Activated CD8-positive, alpha-beta memory T cell treated with anti-CD3 and anti-CD28 coated beads for 1 hour (primary cell): ENCODE measurements at places on chromosomes 16 and 17.

DNA sequence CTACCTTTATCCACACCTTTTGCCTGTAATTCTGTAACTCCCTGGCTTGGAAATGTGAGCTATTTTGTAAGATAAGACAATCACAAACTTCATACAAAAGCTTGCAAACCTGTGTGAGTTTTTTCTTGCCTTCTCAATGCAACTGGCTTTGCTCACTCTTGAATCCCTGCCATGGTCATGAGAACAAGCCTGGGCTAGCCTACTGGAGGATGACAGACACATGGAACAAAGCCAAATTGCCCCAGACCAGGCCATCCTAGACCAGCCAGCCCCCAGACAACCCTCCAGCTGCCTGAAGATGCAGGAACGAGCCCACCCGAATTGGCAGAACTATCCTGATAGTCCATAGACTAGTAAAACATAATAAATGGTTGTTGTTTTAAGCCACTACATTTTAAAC lies 466.6 kb upstream of the ERCC4 start:
- DNase-seq: no peak

DNA sequence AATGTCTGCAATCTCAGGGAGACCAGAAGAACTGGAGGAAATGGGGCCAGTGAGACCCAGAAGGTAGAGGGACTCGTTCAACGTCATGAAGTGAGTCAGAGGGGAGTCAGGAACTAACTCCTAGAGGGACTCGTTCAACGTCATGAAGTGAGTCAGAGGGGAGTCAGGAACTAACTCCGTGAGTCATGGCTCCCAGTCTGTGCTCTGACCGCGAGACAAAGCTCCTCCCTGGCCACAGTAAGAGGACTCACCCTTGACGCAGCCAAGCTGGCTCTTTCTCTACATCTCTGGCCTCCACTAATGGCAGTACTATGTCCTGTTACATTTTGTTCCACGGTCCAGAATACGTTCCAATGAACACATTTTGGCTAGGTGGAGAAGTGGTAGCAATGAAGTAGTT lies 902.5 kb downstream of the KCNJ2 start:
- DNase-seq: no peak

DNA sequence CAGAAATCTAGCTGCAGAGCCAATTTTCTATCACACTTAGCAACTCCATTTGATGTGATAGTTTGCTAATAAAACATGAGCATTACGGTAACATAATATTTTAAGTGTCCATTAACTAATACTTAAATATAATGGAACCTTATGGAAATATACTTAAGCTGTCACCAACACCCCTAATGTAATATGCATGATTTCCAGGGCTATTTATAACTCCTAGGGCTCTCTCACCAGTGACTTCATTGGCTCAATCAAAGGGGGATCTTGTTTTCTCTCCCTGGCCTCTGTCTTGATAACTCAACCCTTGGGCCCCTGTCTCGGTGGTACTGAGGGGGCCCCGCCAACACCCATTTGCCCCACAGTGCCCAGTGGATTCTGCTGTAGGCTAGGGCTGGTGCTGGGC lies 170.4 kb downstream of the SALL1 start:
- no peak for DNase-seq

DNA sequence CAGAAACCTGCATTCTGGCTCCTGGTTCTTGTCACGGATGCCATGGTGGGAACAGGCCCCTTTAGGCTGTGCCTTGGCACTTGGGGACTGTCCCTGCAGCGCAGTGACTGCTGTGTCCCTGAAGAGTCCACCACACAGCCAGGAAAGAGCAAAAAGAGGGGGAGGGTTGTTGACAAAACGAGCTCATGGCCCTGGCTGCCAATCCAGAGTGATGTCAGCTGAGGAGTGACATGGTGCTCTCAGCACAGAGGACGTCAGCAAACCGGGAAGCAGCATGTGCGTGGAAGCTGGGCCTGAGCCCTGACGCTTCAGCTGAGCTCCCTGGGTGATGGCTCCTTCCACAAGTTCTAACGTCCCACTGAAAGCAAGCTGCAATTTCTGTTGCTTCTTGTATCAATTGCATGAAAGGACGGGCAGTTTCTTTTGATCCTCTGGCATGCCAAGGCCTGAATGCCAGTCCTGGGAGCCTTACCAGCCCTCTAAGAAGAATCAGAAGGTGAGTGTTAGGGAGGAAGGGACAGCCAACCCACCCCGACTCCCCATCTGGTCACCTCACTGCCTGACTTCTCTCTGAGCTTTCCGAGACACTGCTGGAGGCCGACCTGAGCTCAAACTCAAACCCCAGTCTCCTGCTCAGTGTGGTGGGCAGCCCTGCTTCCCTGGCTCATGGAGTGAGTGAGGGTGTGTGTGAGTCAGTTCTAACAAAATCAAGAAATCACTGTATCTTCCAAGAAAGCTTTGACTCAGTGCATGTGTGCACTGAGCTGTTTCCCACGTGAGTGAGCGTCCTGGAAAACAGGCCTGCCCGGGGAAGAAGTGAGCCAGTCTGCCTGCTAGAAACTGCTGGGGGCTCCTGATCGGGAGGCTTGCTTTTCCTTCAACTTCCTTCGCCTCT lies 14.7 kb upstream of the WNT3 start:
- DNase-seq: no peak

GRCh38 chr17:60846175-60846574 lies 168.5 kb downstream of the BCAS3 start:
- DNase-seq: no peak

DNA sequence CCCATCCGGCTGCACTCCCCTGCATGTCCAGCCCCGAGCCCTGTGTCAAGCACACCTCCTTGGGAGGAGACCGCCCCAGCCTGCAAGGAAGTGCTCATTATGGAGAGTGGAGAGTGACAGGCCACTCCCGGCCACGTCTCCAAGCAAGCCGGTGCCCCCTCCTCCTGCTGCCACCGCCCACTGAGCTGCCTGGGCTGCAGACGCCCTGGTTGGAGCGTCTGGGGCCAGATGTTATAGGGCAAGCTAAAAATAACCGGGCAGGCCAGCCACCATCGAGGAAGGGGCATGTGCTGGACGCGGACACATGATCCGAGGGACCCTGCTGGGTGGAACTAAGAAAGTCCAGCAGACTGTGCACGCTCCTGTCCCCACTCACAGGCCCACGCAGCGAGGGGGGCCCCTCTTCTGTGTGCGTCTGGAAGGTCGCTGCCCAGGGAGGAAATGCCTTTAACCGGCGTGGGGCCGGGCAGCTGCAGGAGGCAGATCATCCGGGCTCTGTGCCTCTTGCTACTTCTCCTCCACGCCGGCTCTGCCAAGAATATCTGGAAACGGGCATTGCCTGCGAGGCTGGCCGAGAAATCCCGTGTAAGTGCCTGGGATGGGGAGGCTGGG lies at the start of gene WFDC1:
Gene WFDC1 (plus strand): TSS at position 348 of the 612 bp plus-strand sequence. CDS start 94 bp downstream, at position 442.
- no peak for DNase-seq

GRCh38 chr17:10059684-10060211 lies 138.7 kb downstream of the GAS7 start:
- no peak for DNase-seq

DNA sequence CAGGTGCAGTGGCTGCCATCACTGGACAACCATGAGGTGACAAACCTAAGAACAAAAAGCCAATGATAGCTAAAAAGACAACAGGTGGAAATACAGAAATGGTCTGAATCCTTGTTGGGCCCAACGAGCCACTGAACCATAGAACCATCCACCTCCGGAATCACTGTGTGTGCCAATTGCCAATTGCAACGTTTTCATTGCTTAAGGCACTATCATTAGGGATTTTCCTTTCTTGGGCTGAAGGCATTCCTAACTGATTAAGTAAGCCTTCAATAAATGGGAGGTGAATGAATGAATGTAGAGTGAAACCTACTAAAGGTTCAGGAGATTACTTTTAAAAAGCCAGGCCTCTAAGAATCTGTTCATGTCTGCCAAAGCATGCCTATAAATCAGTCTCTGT lies 3.6 kb downstream of the USP31 start:
- no peak for DNase-seq

GRCh38 chr17:13884347-13884746 lies 185.0 kb upstream of the COX10 start:
- no peak for DNase-seq

- no peak for DNase-seq
Observed at GRCh38 chr16:4052801-4053293, 63.4 kb downstream of the ADCY9 start.

GRCh38 chr16:67248401-67249177 lies at the start of gene SLC9A5:
Gene SLC9A5, plus strand, starts transcription at chr16:67248979. Its CDS starts 36 bp downstream, at chr16:67249015.
- no peak for DNase-seq

DNA sequence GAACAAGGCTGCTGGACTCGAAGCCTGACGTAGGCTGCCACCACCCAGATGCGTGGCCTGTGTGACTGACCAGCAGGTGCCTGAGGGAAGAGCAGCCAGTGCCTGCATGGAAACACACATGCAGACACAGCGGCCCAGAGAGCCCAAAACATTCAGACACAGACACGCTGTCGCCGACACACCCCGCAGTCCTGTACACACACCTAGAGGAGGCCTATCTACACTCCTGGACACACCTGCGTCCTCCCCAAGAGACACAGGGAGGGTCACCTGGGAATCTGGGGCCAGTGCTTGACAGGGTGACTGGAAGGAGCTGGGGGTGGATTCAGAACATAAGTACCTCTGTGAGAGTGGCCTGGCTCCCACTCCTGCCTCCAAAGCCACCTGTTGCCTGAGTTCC lies 6.1 kb upstream of the TSPOAP1 start:
- no peak for DNase-seq

DNA sequence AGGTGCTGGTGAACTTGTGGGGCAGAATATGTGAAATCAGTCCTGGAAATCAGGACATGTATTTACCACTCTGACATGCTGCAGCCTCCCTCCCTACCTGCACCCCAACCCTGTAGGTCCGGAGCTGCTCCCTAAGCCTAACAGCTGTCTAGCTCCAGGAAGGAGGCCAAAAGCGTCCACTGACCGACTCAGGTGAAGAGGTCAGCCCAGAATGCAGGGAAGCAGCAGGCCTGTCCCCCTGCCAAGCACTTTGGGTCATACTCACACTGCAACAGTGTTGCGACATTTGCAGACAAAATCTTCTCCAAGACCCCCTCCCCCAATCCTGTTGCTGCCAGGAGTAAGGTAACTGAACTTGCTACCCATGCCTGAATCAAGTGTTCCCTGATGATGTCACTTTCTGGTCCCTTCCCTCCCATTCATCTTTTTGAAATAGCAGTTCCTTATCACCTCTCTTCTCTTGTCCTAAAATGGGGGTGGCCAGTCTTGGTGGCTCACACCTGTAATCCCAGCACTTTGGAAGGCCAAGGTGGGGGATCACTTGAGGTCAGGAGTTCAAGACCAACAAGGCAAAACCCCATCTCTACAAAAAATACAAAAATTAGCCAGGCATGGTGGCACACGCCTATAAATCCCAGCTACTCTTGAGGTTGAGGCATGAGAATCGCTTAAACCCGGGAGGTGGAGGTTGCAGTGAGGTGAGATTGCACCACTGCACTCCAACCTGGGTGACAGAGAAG lies 1.3 kb upstream of the ACLY start:
- no peak for DNase-seq

GRCh38 chr17:69179227-69179952 lies 37.7 kb upstream of the ABCA6 start:
- no peak for DNase-seq

- no peak for DNase-seq
Observed at GRCh38 chr17:70107441-70107840, 32.4 kb downstream of the KCNJ16 start.

- DNase-seq: no peak
Observed at GRCh38 chr17:63993368-63993985, 4.7 kb upstream of the PRR29 start.

GRCh38 chr16:15644267-15644961 lies 1.5 kb upstream of the MARF1 start:
- DNase-seq: no peak

- DNase-seq: no peak
Observed at GRCh38 chr17:66714046-66715023, 120.6 kb upstream of the CACNG5 start.

- no peak for DNase-seq
Observed at GRCh38 chr16:1903220-1903574, 15.0 kb downstream of the HS3ST6 start.

DNA sequence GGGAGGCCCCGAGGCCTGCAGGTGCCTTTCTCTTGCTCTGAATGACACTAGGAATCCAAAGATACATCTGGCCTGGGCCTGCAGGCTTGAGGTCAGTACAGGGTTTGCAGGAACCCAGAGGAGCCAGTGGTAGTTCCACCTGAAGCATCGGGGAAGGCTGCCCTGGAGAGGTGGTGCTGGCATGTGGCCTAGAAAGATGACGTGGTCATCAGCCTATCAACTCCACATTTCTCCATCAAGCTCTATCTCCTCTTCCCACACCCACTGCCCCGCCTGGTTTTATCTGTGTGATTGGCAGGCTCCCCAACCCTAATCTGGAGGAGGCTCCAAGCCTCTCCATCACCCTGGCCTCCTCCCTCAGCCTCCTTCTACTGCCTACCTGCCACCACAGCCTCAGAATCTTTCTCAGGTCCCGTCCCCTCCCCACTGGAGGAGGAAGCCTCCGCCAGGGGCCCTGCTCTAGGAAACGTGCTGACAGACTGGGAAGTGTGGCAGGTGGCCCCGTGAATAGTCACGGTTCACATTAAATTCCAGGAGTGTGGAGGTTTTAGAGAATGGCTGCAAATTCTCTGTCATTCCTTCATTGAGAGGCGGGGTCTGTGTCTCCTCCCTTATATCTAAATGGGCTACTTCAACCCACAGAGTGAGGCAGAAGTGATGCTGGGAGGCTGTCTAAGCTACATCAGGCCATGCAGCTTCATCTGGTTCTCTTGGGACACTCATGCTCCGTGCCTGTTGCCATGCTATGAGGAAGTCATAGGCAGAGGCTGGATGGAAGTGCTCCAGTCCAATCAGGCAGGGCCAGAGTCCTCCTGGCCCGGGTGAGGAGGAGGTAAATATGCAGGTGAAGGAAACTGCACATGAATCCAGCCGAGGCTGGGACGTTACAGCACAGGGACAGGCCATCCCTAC lies 11.4 kb upstream of the MAP2K3 start:
- DNase-seq: no peak

DNA sequence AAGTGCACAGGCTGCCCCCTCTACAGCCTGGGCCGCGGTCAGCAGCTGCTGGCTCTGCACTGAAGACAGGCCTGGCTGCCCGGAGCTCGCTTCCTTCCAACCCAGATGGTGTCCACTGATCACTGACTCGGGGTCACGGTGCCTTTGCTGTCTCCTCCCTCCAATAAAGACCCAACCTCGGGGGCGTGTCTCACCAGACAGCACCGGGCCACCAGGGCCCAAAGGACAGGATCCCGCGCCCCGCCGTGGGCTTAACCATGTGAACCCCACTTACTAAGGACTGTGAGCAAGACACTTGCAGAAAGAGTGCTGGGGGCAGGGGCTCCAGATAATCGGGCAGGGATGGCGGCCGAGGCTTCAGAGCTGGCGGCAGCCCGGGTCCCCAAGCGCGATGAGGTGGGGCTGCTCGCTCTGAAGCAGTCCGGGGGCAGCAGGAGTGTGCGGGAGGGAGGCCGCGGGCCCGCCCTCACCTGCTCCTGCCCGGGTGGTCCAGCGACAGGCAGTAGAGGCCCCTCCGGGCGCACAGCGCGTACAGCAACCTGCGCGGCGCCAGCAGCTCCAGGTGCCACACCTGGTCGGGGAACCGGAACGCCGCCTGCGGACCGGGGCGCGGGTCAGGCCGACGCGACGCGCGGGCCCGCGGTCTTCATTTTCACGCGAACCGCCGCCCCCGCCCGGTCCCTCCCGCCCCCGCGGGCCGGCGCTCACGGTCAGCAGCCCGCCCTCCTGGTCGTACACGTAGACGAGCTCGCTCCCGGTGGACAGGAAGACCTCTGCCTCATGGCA lies 502 bp downstream of the FAAP100 start:
- no peak for DNase-seq
